ENCODE measurements at places on chromosomes 5 and 9. TPM values are rescaled to one million over a fixed set of nuclear protein-coding genes. Genes with fewer than 3 reads are reported as not detected.

GRCh38 chr5:156473269-156473908 lies 146.4 kb downstream of the SGCD start:
- DNase-seq = no peak
- peaks cover 21% of the 10 kb centered on the region for H3K4me1 ChIP-seq
- H3K27me3 ChIP-seq = no peaks in the 10 kb centered on the region
- H3K27ac ChIP-seq = no peak overlapping the region
- H3K36me3 ChIP-seq = no peaks in the 10 kb centered on the region
- no peak overlapping the region for H3K4me3 ChIP-seq

- no peak for DNase-seq
- no peaks in the 10 kb centered on the region for H3K27me3 ChIP-seq
- H3K4me1 ChIP-seq = peaks cover 4% of the 10 kb centered on the region
- H3K36me3 ChIP-seq = no peaks in the 10 kb centered on the region
Measured at GRCh38 chr5:84437673-84438315, 53.1 kb upstream of the EDIL3 start.

DNA sequence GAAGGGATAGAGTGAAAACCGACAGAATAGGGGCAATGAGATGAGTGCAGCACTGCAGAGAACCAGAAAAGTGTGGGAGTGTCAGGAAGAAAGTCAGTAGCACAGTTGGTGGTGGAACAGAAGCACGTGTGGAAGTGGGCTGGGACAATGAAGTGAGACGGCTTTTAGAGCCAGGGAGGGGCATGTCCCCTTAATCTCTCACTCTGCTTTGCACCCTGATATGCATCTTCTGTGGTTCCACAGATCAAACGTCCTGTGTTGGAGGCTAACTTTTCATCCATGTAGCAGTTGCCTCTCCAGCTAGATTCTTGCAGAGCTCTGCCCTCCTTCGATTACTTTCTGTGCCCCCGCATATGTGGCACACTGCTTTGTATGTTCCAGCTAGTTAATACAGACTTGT lies 163.6 kb downstream of the DOCK8 start:
- no peak for DNase-seq
- peaks cover 9% of the 10 kb centered on the region for H3K4me1 ChIP-seq
- no peak overlapping the region for H3K27ac ChIP-seq
- no peaks in the 10 kb centered on the region for H3K27me3 ChIP-seq

GRCh38 chr9:38622288-38622674 lies 1.9 kb upstream of the ANKRD18A start:
- no peak for DNase-seq
- H3K27me3 ChIP-seq = peaks cover 71% of the 10 kb centered on the region
- no peaks in the 10 kb centered on the region for H3K36me3 ChIP-seq

DNA sequence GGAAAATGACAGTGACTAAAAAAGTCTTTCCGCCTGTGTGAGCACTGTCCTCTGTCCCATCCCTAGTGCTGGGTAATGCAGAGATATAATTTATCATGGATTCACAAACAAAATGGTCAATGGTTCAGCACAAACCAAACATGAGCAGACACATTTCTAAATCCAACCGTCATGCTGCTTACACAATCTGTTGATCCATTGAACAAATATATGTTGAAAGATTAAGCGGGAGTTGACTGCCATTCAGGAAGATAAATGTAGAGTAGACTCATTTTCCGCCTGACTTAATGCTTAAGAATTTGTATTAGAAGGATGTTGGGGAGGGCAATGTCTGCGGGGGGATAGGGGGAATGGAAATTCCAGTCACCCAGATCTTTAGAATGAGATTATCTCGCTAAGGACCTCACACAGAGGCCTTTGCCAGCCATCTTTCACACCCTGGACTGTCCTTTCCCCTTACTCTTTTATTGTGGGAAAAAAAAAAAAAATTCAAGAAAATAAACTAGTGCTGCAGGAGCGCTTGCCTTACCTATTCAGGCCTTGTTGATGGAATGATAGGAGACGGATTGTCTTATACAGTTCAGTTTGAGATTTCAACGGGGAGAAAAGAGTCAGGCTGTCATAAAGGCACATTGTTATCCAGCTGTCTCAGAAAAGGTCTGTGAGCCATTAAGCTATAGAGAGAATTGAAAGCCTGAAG lies 153.7 kb downstream of the TLE1 start:
- peaks cover 16% of the 10 kb centered on the region for H3K4me1 ChIP-seq
- H3K36me3 ChIP-seq = no peaks in the 10 kb centered on the region
- peaks cover 26% of the 10 kb centered on the region for H3K27me3 ChIP-seq
- no peak overlapping the region for H3K27ac ChIP-seq
- no peak overlapping the region for H3K4me3 ChIP-seq

Gene TLE1
- total RNA-seq = 40.2 TPM

DNA sequence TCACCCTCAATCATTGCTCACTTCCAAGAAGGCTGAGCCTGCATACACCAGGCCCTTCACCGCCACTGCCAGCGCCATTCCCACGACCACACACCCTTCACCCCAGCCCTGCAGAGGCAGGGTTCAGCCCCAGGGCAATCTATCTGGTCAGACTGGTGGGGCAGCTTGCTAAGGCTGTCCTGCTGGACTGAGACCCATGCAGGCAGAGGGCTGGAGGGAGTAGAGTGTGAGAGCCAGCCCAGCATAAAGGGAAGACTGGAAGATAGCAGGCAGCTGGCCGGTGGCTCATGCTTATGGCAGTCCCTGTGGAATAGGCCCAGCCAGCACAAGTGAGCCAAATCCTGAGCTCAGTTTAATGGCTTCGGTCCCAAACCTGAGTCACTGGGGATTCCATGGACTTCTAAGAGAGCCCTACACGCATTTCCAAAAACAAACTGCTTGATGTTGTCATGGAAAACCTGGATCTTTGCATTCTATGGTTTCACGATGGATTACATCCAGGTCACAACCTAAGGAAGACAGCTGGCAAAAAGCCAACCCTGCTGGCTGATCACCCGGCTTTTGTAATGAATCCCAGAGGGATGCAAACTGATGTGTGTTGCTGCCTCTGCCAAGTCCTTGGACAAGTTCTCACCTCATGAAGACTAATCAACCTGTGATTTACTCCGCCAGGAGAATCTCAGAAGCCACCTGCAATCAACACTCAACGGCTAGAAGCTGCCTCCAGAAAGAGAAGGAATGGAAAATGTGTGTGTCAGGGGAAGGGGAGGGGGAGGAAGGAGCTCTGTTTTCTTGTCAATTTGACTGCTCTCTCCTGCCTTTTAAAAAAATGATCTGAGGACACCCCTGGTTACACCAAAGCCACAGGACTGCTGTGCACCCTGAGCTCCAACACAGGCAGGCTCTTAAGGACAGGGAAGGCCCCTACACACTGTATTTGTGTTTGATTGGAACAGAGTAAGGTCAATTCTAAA lies 143.6 kb downstream of the LHFPL2 start:
- peaks cover 82% of the 10 kb centered on the region for H3K4me1 ChIP-seq
- peak overlapping the region; percentile 87 for H3K27ac ChIP-seq
- peak overlapping the region; percentile 68 for H3K4me3 ChIP-seq
- H3K36me3 ChIP-seq = peaks cover 7% of the 10 kb centered on the region

Gene HARS2
- total RNA-seq = 39.3 TPM

DNA sequence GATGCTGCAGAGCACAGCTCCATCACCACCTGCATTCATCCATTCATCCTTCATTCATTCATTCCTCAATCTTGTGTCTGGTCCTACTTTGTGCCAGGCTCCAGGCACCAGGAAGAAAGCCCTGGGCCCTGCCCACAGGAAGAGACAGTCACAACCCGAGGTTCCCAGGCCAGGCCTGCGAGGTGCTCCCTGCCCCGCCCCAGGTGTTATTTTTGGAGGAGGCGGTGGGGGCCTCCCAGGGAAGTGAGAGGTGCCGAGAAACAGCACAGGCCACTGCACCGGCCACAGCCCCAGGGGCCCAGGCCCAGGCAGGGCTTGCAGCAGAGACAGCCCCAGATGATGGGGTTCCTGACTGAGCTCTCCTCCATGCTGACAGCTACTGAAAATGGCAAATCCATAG lies 33.4 kb downstream of the VAV2 start:
- H3K4me1 ChIP-seq = peaks cover 54% of the 10 kb centered on the region
- peak overlapping the region; percentile 52 for H3K4me3 ChIP-seq
- peaks cover 5% of the 10 kb centered on the region for H3K36me3 ChIP-seq
- no peaks in the 10 kb centered on the region for H3K27me3 ChIP-seq
- H3K27ac ChIP-seq = peak overlapping the region; percentile 82

DNA sequence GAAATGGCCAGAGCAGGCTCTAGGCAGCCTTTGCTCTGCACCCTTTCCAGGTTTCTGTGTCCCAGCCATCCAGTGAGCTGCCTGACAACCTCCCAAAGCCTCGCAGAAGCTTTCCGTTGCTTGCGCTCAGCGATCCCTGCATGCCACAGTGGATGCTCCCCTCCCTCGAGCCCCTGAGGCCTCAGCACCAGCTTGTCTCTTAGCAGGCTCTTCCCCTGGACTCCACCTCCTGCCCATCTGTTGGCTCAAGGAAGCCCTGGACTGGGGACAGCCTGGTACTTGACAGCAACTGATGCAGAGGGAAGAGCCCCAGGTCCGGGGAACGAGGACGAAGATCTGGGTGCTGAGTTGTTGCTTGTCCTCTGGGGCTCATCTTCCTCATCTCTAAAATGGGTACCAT lies 23.2 kb downstream of the TSPAN17 start:
- peaks cover 14% of the 10 kb centered on the region for H3K27me3 ChIP-seq
- no peaks in the 10 kb centered on the region for H3K36me3 ChIP-seq
- no peak for DNase-seq
- H3K4me3 ChIP-seq = no peak overlapping the region

DNA sequence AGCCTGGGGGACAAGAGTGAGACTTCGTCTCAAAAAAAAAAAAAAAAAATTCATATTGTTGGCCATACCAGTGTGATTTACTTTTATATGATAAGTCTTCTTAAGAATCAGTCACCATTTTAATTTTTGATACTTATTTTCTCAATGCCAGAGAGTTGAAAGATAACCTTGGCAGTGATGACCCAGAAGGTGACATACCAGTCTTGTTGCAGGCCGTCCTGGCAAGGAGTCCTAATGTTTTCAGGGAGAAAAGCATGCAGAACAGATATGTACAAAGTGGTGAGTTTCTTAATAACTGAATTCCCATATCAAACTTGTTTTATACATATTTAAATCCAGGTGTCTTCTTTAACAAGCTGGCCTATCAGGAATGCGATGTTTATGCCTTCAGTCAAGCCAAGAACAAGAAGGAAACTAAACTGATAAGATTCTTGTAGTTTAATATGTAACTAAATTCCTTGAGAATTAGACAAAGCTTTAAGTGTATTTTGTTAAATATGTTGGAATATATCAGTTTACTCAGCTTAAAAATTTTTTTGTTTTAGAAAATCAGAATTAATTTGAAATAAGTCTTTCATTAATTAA lies 81.5 kb downstream of the NIPBL start:
- H3K27ac ChIP-seq = no peak overlapping the region
- H3K36me3 ChIP-seq = peaks cover 9% of the 10 kb centered on the region
- H3K4me3 ChIP-seq = no peak overlapping the region
- no peak for DNase-seq

GRCh38 chr5:59107692-59108091 lies 524.8 kb downstream of the RAB3C start:
- H3K4me1 ChIP-seq = peaks cover 38% of the 10 kb centered on the region
- H3K4me3 ChIP-seq = no peak overlapping the region
- DNase-seq = no peak
- H3K27me3 ChIP-seq = no peaks in the 10 kb centered on the region
- H3K36me3 ChIP-seq = peaks cover 5% of the 10 kb centered on the region
- no peak overlapping the region for H3K27ac ChIP-seq

- H3K36me3 ChIP-seq = no peaks in the 10 kb centered on the region
- no peak overlapping the region for H3K4me3 ChIP-seq
- H3K4me1 ChIP-seq = no peaks in the 10 kb centered on the region
- peak; percentile 22 for DNase-seq
- H3K27me3 ChIP-seq = peaks cover 33% of the 10 kb centered on the region
- H3K27ac ChIP-seq = no peak overlapping the region
Measured at GRCh38 chr5:79850941-79851340, 140.1 kb downstream of the MTX3 start.

DNA sequence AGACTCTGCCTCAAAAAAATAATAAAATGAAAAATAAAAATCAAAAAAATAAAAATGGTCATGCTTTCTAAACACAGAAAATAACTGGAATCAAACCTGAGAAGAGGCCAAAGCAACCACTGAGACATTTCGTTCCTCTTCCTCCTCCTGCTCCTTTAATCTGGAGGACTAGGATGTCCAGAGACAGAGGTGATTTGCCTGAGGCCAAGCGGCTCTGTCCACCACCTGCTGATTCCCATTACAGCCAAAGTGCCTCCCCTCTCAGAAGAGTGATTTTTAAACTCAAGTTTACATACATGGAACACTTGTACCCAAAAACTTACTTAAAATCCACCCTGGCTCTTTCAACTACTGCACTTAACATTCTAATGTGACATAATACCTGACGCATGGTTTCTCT lies 65.6 kb downstream of the TLE1 start:
- no peak for DNase-seq
- peaks cover 35% of the 10 kb centered on the region for H3K36me3 ChIP-seq
- no peak overlapping the region for H3K4me3 ChIP-seq

- H3K27me3 ChIP-seq = no peaks in the 10 kb centered on the region
- H3K4me3 ChIP-seq = no peak overlapping the region
- no peaks in the 10 kb centered on the region for H3K36me3 ChIP-seq
- peaks cover 11% of the 10 kb centered on the region for H3K4me1 ChIP-seq
Measured at GRCh38 chr5:132313961-132314432, 19.8 kb downstream of the SLC22A4 start.

- DNase-seq = no peak
- H3K27ac ChIP-seq = no peak overlapping the region
Measured at GRCh38 chr5:27402828-27403227, 364.4 kb upstream of the CDH9 start.

GRCh38 chr5:4883360-4883759 lies 256.8 kb upstream of the ADAMTS16 start:
- no peaks in the 10 kb centered on the region for H3K4me1 ChIP-seq
- DNase-seq = no peak
- no peak overlapping the region for H3K4me3 ChIP-seq
- no peaks in the 10 kb centered on the region for H3K36me3 ChIP-seq
- H3K27me3 ChIP-seq = peaks cover 16% of the 10 kb centered on the region

Gene FRMD3
- total RNA-seq = 8.0 TPM

Gene PCDHB11
- total RNA-seq = 3.3 TPM

GRCh38 chr9:106964329-106964728 lies 101.4 kb downstream of the ZNF462 start:
- H3K4me1 ChIP-seq = peaks cover 17% of the 10 kb centered on the region
- H3K27ac ChIP-seq = no peak overlapping the region
- H3K27me3 ChIP-seq = no peaks in the 10 kb centered on the region
- DNase-seq = no peak
- peaks cover 58% of the 10 kb centered on the region for H3K36me3 ChIP-seq

GRCh38 chr9:128159522-128159783 lies 612 bp upstream of the BBLN start:
- H3K27ac ChIP-seq = peak overlapping the region; percentile 66
- H3K27me3 ChIP-seq = no peaks in the 10 kb centered on the region
- peaks cover 6% of the 10 kb centered on the region for H3K36me3 ChIP-seq
- no peak for DNase-seq
- H3K4me3 ChIP-seq = peak overlapping the region; percentile 80
- H3K4me1 ChIP-seq = peaks cover 16% of the 10 kb centered on the region

GRCh38 chr5:118722122-118723020 lies 266.0 kb downstream of the DTWD2 start:
- H3K27ac ChIP-seq = no peak overlapping the region
- H3K4me1 ChIP-seq = no peaks in the 10 kb centered on the region
- no peaks in the 10 kb centered on the region for H3K27me3 ChIP-seq
- no peak for DNase-seq
- no peak overlapping the region for H3K4me3 ChIP-seq
- no peaks in the 10 kb centered on the region for H3K36me3 ChIP-seq

All from type B pancreatic cell (in vitro differentiated cells).